ENCODE measurements at places on chromosomes 2 and 18.

DNA sequence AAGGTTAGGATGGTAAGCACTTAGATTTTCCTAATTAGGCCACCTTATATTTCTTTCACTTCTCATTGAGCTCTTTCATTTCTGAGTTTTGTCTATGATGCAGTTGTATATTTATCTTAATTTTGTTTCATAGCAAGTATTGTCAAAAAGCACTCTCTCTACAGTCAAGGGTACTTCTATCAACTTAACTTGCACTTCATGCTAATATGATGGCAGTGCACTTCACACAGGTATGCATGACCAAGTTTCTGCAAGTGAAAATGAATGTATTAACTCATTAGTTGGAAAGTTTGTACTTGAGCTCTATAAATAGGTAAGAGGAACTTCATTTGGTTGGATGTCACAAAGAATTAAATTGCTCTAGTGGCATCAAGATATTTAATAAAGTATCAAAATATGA is 51.5 kb upstream of the CDH19 start:
- no peak for DNase-seq

- no peak for DNase-seq
These were observed 44.7 kb upstream of the SNED1 start for GRCh38 chr2:240953426-240954410.

- no peak for DNase-seq
These were observed 228.9 kb downstream of the LPIN1 start for GRCh38 chr2:11975373-11975772.

DNA sequence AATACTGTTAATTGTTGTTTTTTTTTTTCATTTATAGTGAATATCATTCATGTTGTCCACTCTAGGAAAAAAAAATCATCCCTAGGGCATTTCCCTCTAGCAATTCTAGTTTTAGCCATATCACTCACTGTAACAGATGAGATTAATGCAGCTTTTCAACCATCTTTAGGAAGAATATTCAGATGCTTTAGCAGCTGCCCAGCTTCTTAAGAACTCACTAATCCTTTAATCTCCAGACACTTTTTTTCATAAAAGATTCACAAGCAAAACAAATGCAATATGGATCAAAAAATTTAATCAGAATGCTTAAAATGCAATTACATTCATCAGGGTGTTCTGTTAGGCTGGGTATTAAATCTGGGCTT is 692.6 kb downstream of the ERBB4 start:
- no peak for DNase-seq

- DNase-seq = no peak
These were observed 12.2 kb upstream of the KIF3C start for GRCh38 chr2:25994509-25994908.

DNA sequence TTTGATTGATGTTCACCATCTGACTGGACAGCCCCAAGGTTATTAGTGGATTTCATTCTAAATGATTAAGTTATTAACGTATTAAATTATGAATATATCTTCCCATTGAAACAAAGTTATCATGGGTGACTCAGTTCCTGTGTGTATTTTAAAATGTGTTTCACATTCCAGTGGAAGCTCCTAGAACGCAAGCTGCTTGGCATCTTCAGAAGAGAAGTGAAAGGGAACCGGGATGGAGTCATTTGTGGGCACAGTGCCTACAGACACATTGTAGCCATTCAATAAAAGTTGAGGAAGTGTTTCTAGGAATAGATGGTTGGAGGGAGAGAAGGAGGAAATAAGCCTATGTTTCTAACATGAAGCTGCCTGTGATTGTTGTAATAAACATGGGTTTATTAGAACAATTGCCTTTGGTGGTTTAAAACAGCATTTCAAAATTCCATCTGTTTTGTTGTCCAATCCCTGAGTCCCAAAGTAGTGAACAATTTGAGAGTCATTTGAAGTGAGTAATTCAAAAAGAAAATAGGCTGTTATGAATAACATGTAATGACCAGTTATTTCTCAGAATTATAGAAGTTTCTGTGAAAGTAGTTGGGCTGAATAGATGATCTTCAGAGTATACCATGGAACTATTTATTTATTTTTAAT is 143.5 kb downstream of the PKP4 start:
- no peak for DNase-seq

DNA sequence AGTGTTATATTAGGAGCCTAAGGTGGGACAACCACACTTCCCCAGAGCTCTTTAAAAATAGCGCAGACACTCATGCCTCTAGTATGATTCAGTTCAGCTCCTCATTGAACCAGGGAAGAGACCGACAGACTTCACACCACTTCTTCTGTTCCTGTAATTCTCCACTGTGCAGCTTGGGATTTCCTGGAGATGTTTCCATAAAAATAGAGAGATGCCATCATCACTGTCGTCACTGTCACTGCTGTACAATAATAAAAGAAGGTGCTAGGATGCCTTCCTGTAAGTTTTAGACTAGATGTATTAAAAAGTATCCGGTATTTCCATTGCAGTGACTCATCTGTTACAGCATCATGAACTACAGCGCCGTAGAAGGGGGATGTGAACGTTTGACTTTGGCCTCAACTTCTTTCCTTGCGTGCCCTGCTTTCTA is 110.9 kb downstream of the FAM210A start:
- DNase-seq = no peak

- DNase-seq = no peak
These were observed 3.6 kb upstream of the GPC1 start for GRCh38 chr2:240431661-240432424.

GRCh38 chr2:239831861-239832489 is 193.2 kb downstream of the NDUFA10 start:
- DNase-seq = no peak

- no peak for DNase-seq
These were observed 15.0 kb upstream of the ACVR1 start for GRCh38 chr2:157890969-157891642.

GRCh38 chr2:231985823-231986261 is 24.3 kb downstream of the DIS3L2 start:
- no peak for DNase-seq

DNA sequence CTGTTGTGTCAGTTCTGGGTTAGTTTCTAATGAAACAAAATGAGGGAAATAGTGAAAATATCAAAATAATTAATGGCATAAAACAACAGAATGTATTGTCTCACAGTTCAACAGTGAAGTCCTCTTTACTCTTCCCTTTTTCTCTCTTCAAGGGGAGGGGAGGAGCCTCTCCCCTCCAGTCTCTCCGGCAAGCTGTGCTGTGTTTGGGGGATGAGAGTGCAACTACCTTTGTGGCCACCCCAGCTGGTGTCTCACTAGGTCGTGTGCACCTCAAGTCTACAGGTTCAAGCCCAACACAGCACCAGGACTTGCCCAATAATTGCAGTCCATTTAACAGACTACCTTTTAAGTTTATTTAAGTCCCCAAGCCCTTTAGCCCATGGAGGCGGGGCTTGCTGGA is 271.7 kb upstream of the DOK6 start:
- DNase-seq = no peak

DNA sequence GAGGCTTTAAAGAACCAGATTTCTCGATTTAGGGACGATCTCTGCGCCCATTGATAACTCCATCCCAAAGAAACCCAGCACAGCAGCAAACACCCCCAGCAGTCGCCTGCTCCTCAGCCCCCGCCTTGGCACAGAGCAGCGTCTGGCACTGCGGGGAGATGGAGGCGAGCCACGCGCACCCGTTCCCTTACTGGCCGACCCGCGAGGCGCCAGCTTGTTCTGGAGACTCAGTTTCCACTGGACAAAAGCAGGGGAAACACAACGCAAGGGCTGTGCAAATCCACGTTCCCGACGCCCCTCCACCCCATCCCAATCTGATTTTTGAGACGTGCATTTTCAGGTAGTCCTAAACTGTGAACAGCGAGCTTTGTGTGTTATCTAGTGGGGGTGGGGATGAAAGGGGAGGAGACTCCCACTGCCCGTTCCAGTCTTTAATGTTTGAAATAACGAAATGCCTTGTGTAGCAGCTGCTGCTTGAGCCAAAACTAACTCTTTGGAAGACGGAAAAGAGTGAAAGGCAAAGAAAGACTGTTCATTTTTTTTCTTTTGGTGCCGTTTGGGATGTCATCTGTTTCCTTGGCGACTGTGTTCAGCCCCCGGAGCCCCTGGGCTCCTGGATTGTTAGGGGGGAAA is 143.2 kb downstream of the MEIS1 start:
- DNase-seq = no peak

- no peak for DNase-seq
These were observed 522.0 kb downstream of the SPAG16 start for GRCh38 chr2:213806125-213806726.

DNA sequence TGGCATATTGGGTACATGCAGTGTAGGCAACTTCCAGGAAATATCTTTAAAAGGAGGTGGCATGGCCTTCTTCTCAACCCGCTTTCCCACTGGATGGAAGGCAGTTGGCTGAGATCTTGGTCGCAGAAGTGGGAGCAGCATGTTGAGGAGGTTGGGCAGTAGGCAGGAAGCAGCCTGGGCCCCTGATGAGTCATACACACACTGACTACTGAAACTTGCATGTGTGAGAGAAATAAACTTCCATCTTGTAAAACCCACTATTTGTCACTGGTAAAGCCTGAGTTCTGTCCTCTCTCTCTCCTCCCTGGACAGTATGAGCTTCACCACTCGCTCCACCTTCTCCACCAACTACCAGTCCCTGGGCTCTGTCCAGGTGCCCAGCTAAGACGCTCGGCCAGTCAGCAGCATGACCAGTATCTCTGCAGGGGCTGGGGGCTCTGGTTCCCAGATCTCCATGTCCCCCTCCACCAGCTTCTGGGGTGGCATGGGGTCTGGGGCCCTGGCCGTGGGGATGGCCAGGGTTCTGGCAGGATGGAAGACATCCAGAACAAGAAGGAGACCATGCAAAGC is 233.8 kb upstream of the SPRED2 start:
- DNase-seq = no peak

DNA sequence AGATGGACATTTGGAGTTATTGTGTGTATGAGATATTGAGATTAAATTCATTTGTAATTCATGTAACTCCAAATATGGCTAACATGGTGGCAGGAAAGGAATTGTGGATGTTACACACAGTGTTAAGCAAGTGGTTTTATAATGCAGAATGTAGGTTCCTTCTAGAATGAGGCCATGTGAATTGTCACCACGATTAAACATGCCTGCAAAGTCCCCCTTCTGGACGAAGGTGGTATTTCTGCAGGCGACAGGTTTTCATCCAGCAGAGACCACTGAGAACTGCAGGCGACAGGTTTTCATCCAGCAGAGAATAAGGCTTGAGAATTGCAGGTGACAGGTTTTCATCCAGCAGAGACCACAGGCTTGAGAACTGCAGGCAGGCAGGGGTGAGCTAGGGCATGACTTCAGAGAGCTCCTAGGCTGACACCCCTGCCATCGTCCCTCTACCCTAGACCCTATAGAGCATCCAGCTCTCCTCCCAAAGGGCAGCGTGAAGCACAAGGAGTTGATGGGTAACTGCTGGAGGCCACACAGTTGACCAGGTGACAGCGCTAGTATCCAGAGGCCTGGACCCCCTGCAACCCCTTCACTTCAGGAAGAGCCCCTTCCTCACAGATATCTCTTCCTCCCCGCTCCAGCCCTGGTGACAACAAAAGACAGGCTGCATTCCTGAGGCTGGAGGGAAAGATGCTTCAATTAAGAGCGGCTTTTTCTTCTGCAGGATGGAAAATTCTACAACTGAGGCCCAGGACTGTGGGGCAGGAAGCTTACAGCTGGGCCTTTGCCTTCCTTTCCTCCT is 175.8 kb downstream of the LOXHD1 start:
- DNase-seq = no peak

DNA sequence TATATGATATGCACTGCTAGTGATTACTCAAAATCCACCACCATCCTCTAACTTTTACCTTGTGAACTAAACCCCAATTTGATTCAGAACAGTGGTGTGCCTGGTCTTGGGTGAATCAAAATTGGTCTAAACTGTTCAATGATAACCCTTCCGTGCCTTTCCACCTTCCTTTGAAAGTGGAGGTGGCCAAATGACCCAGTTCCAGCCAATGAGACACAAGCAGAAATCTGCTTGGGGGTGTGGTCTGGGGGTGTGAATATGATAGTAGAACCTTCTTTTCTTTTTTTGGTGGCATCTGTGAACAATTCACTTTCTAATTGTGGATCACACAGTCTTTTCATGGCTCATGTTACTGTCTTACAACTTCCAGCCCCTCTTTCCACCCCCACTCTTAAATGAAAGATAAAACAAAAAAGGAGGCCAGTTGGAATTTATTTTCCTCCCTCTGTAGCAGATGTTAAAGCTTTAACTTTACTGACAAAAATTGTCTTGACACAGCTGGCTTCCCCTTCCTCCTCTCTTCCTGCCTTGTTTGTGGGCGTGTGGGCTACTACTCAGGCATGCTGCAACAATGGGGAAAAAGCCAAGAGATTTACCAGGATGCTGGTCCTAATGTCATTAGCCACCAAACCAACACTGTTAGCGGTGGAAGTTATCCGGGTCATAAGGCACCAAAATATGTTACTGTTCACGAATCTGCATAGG is 58.8 kb upstream of the ANKRD44 start:
- DNase-seq = no peak

- DNase-seq = no peak
These were observed 43.4 kb upstream of the GMCL1 start for GRCh38 chr2:69786052-69786560.

DNA sequence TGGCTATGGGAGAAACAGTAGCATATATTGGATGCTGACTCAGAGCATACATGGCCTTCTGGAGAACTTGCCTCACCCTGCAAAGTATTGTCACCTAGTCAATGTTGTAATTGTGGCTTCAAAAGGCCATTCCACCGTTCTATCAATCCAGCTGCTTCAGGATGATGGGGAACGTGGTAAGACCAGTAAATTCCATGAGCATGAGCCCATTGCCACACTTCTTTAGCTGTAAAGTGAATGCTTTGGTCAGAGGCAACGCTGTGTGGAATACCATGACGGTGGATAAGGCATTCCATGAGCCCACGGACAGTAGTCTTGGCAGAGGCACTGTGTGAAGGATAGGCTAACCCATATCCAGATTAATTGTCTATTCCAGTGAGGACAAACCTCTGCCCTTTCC is 1300.1 kb upstream of the ACVR2A start:
- DNase-seq = no peak

GRCh38 chr2:30480703-30481322 is 33.8 kb downstream of the LCLAT1 start:
- DNase-seq = no peak

GRCh38 chr18:46920653-46921052 is 3.3 kb downstream of the KATNAL2 start:
- DNase-seq = no peak

DNA sequence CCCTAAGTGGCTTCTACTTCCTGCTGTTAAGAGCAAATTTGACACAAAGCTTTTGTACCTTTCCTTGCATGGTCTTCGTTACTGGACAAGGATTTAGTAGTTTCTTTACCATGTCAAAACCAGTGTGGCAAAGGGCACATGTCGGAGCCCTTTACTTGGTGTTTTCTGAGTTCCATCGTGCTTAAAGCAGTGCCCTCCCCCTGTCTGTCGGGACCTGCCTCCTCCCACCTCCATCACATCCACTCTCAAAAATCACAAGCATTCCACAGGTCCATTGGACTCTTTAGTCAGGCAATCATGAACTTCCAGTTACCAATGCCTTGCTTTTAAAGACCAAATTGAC is 763 bp downstream of the CCDC141 start:
- no peak for DNase-seq
